Myometrial cell (primary cell): ENCODE measurements at places on chromosomes 7 and 10. TPM values are rescaled to one million over a fixed set of nuclear protein-coding genes. Genes with fewer than 3 reads are reported as not detected.

Gene CACNA2D1
- 12.8 and 13.3 TPM in 2 replicates for total RNA-seq

Gene ATP6V0A4
- total RNA-seq: not detected in 2 replicates

Gene TMEM196
- total RNA-seq: not detected in 2 replicates

Gene CPVL
- total RNA-seq: 2.6 TPM in 1 of 2 replicates, not detected in the other

Gene ZNF853
- under 0.01 and 0.58 TPM in 2 replicates for total RNA-seq

Gene PRSS37
- total RNA-seq: not detected in 2 replicates

Gene GTPBP4
- total RNA-seq: 22.5 and 29.6 TPM in 2 replicates

Gene LMBR1
- 22.8 and 34.6 TPM in 2 replicates for total RNA-seq

Gene NPSR1
- not detected in 2 replicates for total RNA-seq

Gene LLCFC1
- not detected in 2 replicates for total RNA-seq

Gene SFTPA1
- not detected in 2 replicates for total RNA-seq

Gene CLRN3
- total RNA-seq: not detected in 2 replicates

Gene EPHA1
- total RNA-seq: not detected in 2 replicates

Gene PDSS1
- total RNA-seq: 8.5 and 14.4 TPM in 2 replicates
